Activated naive CD4-positive, alpha-beta T cell (primary cell): ENCODE measurements at places on chromosomes 12 and 14.

GRCh38 chr12:109287181-109287580, 21.9 kb downstream of the FOXN4 start:
- DNase-seq, result no peak

DNA sequence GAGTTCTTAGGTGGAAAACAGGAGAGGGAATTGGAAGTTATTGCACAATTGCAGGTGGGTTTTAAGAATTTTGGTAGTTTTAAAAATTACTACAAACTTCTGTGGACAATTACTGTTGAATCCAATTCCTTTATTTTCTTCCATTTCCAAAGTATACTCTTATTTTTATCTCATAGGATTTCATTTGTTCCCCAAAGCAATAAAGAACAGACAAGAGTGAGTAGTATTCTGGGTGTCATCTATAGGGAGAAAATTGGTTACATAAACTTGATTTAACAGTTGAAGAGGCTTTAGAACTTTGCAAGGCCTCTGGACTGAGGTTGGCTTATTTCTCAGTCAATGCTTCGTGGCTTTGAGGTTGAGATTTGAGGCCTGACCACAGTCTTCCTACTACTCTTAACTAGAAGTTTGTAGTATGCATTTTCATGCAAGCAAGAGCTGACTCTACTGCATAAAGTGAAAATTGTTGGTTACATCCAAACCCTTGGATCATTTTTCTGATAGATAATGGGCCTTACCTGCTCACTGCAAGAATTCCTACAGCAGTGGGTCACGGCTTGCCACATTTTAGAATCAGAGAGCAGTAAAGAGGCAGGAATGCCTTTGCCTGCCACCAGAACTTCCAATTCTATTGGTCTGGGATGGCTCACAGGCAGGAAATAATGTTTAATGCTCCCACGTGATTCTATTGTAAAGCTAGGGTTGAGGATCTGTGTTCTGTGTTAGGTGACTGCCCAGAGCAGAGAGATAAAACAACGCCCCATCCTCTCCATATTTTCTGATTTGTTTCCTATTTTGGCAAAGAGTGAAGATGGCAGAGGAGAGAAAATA, 270.5 kb downstream of the TTC6 start:
- no peak for DNase-seq

GRCh38 chr12:54306925-54307741, 6.3 kb upstream of the NFE2 start:
- DNase-seq, result no peak

DNA sequence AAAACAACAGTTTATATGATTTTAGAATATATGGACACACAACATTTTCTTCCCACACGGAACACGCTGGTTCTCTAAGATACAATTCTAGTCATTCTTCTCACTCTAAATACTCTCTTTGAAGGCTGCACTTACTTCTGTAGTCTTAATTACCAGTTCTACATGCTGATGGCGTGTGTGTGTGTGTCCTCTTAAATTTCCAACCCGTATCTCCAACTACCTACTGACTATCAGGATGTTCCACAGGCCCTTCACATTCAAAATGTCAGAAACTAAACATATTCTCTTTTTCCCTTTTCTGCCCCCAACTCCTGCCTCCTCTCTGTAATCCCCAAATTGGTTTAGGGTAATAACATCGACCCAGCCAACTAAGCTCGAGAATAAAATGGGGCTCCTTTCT, 75.2 kb downstream of the DUSP16 start:
- no peak for DNase-seq

GRCh38 chr12:124040291-124040690, 67.3 kb downstream of the ZNF664 start:
- no peak for DNase-seq

DNA sequence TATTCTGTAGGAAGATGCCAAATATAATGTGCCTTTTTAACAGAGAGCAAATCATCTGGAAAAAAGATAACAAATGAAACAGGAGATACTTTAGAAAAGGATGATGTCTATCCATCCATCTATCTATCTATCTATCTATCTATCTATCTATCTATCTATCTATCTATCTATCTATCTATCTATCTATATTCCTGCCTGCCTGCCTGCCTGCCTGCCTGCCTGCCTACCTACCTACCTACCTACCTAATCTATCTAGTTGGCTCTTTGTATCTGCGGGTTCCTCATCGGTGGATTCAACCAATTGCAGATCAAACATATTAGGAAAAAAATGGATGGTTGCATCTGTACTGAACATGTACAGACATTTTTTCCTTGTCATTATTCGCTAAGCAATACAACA, 11.0 kb downstream of the PTPRB start:
- no peak for DNase-seq
